Dorsolateral prefrontal cortex (tissue), 122 donors: ENCODE measurements at places on chromosomes 4 and X.

GRCh38 chr4:71267244-71267643 is 71.6 kb upstream of the SLC4A4 start:
- DNase-seq = no peak

- DNase-seq = no peak
These were observed 42.3 kb downstream of the IDS start for GRCh38 chrX:149462849-149463248.

GRCh38 chr4:92618968-92619367 is 315.2 kb downstream of the GRID2 start:
- no peak for DNase-seq

DNA sequence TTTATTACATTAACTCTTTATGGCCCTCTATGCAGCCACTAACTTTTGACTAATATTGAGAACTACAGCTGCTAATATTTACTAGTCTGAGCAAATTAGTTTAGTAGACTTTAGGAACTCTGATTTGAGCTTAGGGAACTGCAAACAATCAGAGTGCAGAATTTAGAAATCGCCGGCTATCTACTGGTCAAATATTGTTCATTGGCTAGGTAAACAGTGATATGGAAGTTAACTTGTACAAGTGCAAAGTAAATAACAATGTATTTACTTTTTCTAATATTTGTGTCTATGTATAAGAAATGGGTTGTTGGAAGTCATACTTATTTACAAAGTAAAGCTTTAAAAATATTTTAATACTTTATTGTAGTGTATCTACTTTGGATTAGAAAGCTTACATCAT is 279.6 kb downstream of the CFAP299 start:
- DNase-seq = no peak

GRCh38 chrX:9293051-9293496 is 171.8 kb upstream of the TBL1X start:
- no peak for DNase-seq

GRCh38 chrX:103338663-103339062 is 8.6 kb downstream of the TCEAL7 start:
- DNase-seq = no peak

GRCh38 chr4:24209906-24210305 is 320.1 kb upstream of the PPARGC1A start:
- no peak for DNase-seq

GRCh38 chrX:97806238-97806637 is 922.5 kb downstream of the RPA4 start:
- DNase-seq = no peak

GRCh38 chr4:139304920-139305319 is 2.6 kb upstream of the NDUFC1 start:
- DNase-seq = no peak

GRCh38 chr4:58275856-58276255 is 1165.7 kb upstream of the IGFBP7 start:
- DNase-seq = no peak

DNA sequence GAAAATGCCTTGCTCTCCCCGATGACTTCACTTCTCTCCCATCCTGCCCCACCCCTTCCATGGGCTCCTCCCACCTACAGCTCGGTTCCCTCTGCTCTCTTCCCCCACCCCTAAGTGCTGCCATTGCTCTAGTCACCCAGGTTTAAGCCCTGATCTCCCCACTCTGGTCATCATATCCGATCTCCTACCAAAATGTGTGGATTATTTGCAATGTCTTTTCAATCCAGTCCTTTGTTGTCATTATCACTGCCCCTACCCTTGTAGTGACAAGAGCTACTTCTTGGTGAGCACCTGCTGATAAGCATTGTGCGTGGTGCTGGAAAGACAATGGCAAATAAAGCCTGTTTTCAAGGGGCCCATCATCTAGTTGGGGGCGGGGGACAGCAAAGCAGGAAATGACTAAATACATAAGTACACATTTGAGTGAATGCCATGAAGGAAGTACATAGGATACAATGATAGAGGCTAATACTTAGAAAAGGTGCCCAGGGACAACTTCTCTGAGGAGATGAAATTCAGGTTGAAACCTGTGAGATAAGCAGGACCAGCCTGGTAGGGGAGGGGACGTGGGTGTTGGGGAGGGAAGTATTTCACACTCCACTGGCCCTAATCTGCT is 63.8 kb downstream of the DLG3 start:
- no peak for DNase-seq

GRCh38 chr4:24576276-24576675 is 8.1 kb downstream of the DHX15 start:
- no peak for DNase-seq

- DNase-seq = no peak
These were observed 145.6 kb downstream of the AMELX start for GRCh38 chrX:11438767-11439166.

- DNase-seq = no peak
These were observed 230.0 kb downstream of the CCSER1 start for GRCh38 chr4:90357117-90357710.

DNA sequence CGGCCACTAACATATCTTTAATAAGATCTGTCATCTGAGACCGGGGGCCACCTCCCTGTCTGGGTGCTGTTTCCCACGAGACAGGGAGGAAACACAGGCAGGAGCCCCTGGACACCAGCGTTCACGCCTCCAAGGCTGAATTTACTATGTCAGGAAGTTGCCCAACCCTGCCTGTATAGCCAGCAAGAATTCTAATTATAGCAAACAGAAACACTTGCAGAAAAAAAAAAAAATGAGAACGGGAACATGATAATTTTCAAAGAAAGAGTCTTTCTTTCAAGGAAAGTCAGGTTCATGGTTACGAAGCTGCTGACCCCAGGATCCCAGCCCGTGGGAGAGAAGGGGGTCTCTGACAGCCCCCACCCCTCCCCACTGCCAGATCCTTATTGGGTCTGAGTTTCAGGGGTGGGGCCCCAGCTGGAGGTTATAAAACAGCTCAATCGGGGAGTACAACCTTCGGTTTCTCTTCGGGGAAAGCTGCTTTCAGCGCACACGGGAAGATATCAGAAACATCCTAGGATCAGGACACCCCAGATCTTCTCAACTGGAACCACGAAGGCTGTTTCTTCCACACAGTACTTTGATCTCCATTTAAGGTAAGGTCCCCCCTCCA is at the start of gene IL3RA:
TSS of gene IL3RA (plus strand) at position 455 of the 613 bp plus-strand sequence. CDS start 4,981 bp downstream, outside the sequence.
- no peak for DNase-seq

DNA sequence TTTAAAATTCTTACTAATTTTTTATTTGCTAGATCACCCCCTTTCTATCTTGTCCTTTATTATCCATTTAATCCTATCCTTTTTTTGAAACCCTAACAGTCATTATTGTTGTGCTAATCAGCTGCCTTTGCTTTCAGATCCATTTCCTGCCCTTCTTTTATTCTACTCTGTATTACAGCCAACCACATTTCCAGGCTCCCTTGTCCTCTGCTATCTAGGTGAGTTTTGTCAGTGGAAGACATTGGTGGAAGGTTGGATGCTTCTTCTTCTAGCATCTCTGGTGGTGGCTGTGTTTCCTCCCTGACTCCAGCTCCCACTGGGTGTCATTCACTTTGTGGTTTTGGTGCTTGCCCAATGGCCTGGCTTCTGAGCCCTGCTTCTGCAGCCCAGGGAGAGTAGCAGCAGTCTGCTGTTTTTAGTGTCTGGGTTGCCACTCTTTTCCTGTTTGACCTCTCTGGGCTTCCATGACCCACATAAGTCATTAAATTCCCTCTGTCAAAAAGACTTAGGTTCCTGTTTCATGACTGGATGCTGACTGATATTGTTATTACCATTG is 225.2 kb upstream of the PGRMC2 start:
- no peak for DNase-seq

DNA sequence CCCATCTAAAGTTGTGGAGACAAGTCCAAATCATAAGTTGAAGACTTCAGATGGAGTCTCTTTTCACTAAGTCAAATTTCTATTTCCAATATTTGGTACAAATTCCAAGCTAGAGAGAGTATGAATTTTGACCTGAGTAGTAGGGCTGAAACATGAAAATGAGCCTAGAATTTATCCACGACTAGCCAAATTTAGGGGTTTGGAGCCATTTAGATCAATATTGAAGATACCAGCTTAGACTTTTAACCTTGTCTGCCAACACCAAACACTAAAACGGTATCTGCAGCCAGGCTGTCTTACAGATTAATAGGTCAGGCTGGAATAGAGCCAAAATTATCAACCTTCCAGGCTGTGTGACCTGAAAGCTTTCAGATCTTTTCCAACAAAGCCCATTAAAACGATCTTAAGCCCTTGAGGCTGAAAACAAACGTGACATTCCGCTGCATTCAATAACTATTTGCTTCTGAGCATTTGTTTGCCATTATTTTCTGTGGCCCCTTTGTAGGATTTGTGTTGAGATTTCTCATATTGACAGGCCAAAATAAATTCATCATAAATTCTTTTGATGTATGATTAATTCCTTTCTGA is 268.7 kb upstream of the DKK2 start:
- DNase-seq = no peak

DNA sequence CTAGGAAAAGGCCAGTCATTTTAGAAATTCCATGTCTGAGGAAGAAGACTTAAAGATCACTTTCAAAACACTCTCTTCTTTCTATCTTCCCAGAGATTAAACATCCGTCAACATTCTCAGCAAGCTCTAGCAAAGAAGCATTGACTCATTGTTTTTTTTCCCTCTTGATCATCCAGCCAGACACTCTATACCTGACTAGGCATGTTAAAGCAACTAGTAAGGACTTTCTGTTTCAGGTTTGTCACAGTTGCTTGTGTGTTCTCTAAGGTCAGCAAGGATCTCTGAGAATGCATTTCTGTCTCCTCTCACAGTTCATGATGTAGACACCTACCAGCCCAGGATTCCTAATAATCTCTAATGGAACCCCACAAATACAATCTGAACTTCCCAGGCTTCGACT is 112.2 kb downstream of the IL13RA2 start:
- no peak for DNase-seq

GRCh38 chrX:68691921-68692320 is 44.5 kb downstream of the STARD8 start:
- no peak for DNase-seq

DNA sequence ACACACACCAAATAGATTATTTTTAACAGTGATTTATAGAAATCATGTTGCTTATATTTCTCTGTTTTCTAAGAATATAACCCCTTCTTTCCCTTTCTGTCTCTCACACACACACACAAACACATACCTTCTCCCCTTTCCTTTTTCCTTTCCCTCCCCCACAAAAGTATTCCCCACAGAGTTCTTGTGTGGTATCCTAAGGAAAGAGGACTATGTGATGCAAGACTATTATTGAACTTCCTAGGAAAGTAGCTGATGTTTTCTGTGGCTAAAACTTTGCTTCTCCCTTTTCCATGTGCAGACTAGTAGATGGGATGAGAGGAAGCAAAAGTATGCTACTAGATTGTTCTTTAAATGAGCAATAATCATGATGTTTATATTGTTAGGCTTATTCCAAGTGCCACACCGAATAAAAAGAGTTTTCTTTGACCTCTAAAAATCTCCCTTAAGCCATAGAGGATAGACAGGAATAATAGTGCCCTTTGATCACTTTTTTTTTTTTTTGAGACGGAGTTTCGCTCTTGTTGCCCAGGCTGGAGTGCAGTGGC is 38.7 kb downstream of the CPEB2 start:
- no peak for DNase-seq

- DNase-seq = no peak
These were observed 479.2 kb downstream of the GBA3 start for GRCh38 chr4:23171976-23172375.

DNA sequence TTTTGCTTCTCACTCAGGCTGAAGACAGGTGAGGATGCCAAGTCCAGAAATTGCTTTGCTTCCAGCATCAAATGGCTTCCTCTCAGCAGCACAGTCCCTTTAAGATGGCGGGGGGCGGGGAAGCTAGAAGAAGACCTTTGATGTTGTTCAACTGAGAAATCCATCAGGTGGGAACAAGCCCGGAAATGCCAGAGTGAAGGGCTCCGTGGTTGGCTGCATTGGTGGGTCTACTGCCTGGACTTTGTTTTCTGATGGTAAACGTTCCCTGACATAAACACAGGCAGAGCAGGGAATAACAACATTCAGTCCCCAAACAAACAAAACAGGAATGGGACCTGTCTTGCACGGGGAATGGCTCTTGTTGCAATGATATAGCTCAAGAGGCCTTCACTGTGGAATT is 37.3 kb downstream of the APLN start:
- no peak for DNase-seq

- DNase-seq = no peak
These were observed 7.9 kb upstream of the PSAPL1 start for GRCh38 chr4:7442574-7443162.

- no peak for DNase-seq
These were observed 42.4 kb downstream of the HTR2C start for GRCh38 chrX:114626323-114626722.

DNA sequence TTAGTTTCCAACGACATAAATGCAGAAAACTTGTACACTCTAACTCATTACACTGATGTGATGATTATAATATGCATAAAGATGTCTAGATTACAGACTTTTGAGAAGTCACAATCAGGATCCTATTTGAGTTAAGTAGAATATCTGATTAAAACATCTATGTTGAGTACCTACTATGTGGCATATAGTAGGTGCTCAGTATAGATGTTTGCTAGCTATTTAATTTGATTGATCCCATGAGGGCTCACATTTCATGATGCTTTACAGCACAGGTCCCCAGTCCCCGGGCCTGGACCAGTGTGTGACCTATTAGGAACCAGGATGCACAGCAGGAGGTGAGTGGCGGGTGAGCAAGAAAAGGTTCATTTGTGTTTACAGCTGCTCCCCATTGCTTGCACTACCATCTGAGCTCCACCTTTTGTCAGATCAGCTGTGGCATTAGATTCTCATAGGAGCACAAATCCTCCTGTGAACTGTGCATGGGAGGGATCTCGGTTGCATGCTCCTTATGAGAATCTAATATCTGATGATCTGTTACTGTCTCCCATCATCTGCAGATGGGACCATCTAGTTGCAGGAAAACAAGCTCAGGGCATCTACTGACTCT is 33.0 kb upstream of the CXCL8 start:
- DNase-seq = no peak

DNA sequence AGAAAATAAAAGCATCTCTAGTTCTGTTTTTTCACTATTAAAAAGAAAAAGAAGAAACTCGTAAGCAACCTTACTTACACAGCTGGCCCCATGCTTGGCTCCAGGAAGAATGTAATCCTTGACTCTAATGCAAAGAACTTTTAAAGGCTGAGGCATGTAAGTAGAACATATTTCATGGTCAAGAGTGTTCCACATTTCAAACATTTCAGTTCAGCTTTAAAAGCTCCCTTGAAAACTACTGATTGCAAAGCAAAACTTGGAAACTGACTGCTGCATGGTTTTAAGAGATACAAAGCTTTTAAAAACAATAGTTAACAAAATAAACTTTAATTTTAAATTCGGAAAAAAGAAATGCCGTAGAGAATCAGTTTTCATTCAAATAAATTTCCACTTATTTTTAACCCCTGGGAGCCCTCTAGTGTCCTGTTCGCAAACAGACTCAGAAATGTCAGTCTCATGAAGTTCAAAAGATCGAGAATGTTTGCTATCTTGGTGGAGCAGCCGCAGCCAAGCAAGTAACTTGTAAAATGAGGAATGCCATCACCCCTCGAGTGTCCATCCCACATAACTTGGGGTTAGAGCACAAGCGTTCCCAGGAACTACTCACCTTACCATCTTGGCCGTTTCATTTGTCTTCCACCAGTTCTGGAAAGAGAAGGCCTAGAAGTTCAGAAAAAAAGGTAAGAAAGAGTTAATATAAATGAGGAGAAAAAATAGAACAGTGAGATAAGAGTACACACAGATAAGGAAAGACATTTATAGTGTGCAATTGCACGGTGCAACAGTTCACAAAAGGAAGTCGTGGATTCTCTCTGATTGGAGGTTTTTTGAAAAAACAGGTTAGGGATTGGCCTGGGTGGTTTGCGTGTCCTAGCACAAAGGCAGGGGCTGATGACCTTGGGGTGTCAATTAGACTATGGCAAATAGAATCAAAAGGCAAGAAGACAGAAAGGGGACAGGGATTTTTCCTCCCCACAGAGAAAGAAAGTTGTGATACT is at the start of gene GASK1B:
TSS of gene GASK1B (minus strand) at position 765 of the 998 bp plus-strand sequence. CDS start 1,650 bp downstream, outside the sequence.
- no peak for DNase-seq
